ENCODE measurements at places on chromosomes 5 and 9. TPM values are rescaled to one million over a fixed set of nuclear protein-coding genes. Genes with fewer than 3 reads are reported as not detected.

The EDIL3 gene
- total RNA-seq = 442 TPM

The CORO2A gene
- 0.91 TPM for total RNA-seq

The SHISAL2B gene
- total RNA-seq = not detected

The IRX2 gene
- 0.97 TPM for total RNA-seq

The WDR38 gene
- not detected for total RNA-seq

The RFX3 gene
- total RNA-seq = 4.5 TPM

The PRDM9 gene
- total RNA-seq = not detected

The PCDHB16 gene
- 4.4 TPM for total RNA-seq

The TERT gene
- not detected for total RNA-seq

The PHF24 gene
- 0.11 TPM for total RNA-seq

The MRPL22 gene
- total RNA-seq = 19.1 TPM

The MYORG gene
- 1.6 TPM for total RNA-seq

The ERP44 gene
- 25.0 TPM for total RNA-seq

The OTULINL gene
- total RNA-seq = 0.22 TPM

The NAA35 gene
- total RNA-seq = 31.2 TPM

The SLCO6A1 gene
- total RNA-seq = not detected

The CDH6 gene
- 0.97 TPM for total RNA-seq

The LEAP2 gene
- 0.32 TPM for total RNA-seq

The PCDHGA1 gene
- 1.9 TPM for total RNA-seq

The IFNB1 gene
- not detected for total RNA-seq

The SPAG8 gene
- 1.2 TPM for total RNA-seq

The SPINK13 gene
- total RNA-seq = 1.4 TPM

The ADGRV1 gene
- total RNA-seq = 0.13 TPM

The QRFP gene
- total RNA-seq = not detected

The ARRDC1 gene
- total RNA-seq = 11.9 TPM

The NIM1K gene
- 3.9 TPM for total RNA-seq

The PPP1R26 gene
- total RNA-seq = 6.3 TPM

The FSTL4 gene
- not detected for total RNA-seq

The ANKRD18A gene
- total RNA-seq = not detected

The ARHGEF28 gene
- total RNA-seq = 60.6 TPM

The PLAC8L1 gene
- total RNA-seq = not detected

The LTC4S gene
- 0.86 TPM for total RNA-seq

The CA9 gene
- total RNA-seq = 2.2 TPM

The CER1 gene
- total RNA-seq = not detected

The MYOT gene
- total RNA-seq = not detected

The CSNK1G3 gene
- total RNA-seq = 113 TPM

The RNF183 gene
- total RNA-seq = not detected

The GLIPR2 gene
- total RNA-seq = 15.7 TPM

The ASPN gene
- total RNA-seq = 17.0 TPM

The SLC28A3 gene
- total RNA-seq = 0.76 TPM

The IFNA21 gene
- not detected for total RNA-seq

The EQTN gene
- total RNA-seq = not detected

The TMEM167A gene
- total RNA-seq = 94.6 TPM

The HAVCR1 gene
- not detected for total RNA-seq

The PCDHGA12 gene
- total RNA-seq = 30.2 TPM

The FBXO4 gene
- 21.2 TPM for total RNA-seq

The FAM153A gene
- total RNA-seq = not detected

The ASS1 gene
- total RNA-seq = 215 TPM

The GPR151 gene
- not detected for total RNA-seq

The ENTREP1 gene
- under 0.01 TPM for total RNA-seq

The GARIN3 gene
- total RNA-seq = not detected

The FBP2 gene
- total RNA-seq = not detected

All from articular chondrocyte of knee joint (primary cell).